ENCODE measurements at places on chromosomes 7 and 10.

DNA sequence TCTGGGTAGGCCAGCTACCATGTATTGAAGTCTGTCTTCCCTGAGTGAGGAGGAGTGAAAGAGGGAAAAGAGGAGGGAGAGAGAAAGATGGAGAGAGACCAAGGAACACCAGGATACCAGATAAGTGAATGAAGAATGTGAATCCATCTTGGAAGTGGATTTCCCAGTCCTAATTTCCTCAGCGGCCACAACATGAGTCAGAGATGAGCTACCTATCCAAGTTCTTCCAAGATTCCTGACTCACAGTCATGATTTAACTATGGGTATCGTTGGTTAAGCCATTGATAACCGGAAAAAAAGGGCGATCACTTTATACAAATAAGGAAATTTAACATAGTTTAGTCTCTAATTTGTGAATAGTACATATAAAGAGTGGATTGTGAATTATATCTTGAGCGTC, 561.8 kb downstream of the ATRNL1 start:
- no peak for DNase-seq

DNA sequence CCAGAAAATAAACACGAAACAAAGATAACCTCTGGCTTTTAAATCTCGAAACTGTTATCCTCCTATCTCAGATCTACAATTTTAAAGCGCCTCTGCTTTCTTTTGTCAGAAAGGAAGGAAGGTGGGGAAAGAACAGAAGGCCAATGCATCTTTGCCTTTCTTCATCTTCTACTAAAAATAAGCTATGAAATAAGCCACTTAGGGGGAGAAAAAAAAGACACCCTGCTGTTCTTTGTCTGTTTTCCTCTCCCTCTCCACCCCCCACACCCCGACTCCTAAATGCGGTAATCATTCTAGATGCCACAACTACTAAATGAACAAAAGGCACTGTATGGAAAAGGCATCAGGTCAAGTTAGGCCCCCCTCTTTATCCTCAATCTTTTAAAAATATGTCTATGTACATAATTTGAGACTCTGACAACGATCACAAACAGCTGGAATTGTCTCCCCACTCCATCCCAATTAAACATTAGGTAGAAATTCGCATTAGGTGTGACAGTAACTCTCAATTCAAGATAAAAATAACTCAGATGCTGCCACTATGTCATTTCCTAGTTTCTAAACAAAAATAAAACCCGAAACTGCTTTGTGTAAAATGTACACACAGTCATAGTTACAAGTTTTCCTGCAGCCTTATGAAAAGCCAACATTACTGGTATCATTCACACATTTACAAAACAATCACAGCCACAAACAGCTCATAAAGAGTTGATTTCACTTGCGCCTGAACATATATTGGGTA, 2.4 kb downstream of the UBE2H start:
- DNase-seq: peak; percentile 73

- peak; percentile 92 for DNase-seq
Measured at GRCh38 chr10:96130326-96130995, 364 bp downstream of the ZNF518A start.

- DNase-seq: no peak
Measured at GRCh38 chr7:43735802-43736603, 6.7 kb upstream of the COA1 start.

DNA sequence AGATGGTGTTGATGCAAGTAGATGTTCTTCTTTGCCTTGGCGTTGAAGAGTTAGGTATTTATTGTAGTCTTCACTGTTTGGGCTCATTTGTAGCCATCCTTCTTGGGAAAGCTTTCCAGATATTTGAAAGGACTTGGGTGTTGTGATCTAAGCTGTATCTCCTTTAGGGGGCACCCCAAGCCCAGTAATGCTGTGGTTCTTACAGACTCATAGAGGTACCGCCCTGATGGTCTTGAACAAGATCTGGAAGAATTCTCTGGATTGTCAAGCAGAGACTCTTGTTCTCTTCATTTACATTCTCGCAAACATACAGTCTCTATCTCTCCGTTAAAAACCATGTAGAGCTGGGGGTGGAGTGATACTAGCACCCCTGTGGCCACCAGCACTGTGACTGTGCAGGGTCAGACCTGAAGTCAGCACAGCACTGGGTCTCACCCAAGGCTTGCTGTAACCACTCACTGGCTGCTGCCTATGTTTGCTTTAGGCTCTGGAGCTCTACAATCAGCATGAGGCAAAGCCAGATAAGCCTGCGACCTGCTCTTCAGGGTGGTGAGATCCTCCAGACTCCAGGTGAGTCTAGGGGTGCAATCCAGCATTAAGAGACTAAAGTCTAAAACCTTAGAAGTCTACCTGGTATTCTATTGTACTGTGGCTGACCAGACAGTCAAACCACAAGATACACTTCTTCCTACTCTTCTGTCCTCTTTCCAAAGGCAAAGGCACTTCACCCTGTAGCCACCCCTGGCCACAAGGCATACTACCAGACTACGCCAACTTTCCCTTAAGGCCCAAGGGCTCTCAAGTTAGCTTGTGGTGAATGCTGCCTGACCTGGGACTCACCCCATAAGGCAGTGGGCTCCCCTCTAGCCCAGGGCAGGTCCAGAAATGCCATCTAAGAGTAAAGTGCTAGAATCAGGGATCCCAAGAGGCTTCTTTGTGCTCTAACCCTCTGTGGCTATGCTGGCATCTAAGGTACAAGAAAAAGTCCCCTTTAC, 209.7 kb upstream of the TMEM196 start:
- DNase-seq: peak; percentile 72

DNA sequence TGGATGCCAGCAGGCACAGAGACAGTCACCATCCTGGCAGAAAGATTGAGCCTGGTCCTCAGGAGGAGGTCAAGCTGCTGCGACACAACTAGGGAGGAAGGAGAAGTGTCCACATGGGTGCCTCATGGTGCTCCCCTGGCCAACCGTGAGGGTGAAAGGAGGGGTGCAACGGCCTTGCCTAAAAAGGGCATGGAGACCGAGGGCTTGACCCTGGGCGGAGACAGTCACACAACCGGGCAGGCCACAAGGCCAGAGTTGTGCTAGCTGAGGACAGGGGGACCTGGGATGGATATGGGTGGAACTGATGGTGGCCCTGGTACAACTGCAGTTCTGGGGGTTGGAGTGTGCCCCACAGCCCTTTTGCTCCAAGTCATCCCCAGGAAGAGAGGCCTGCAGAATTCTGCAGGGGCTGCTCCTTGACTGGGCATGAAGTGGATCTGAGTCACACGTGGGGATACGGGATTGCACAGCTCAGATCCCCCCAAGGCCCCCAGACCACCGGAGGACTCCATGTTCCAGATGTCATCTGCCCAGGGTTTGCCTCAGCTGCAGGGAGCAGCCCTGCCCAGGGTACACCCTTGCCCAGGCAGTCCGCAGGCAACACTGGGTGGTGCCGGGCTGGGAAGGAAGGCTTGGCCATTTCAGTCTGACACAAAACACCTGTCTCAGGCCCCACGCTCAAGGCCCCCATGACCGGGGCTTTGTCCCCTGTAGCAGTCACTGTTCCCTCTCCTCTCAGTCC, 602.3 kb upstream of the MGMT start:
- DNase-seq: no peak

DNA sequence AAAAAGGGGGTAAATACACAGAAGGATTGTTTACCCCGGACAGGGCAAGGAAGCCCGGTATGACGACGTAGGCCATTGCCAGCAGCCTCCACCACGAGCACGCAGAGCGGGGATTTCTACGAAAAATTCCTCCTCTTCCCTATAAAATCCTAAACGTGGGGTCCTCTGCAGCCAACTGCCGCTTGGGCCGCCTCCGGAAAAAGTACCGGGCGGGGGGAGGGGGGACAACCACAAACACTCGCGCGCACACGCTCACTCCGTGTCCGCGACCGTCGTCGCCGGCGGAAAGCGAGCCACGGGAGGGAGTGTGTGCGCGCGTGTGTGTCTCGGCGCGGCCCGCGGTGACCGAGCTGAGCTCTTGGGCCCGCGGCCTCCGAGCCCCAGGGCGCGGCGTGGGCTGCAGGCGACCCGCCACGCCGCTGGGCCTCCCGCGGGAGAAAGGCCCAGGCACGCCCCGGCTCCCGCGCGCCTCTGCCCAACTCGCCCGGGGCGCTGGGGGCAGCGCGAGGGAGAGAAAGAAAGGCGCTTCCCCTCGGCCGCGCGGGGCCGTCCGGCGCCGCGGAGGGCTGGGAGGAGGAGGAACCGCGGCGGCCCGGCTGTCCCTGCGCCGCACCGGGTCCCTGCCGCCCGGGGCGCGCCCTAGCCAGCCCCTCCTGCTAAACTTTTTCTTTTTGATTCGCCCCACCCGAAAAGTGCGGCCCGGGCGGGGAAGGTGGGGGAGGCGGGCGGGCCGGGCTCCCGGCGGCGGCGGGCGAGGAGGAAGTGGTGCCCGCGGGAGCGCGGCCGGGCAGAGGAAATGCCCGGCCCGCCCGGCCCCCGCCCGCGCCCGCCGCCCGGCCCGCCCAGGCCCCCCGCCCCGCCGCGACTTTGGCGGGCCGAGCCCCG, 1.5 kb downstream of the CTBP2 start:
- DNase-seq: peak; percentile 14

- DNase-seq: no peak
Measured at GRCh38 chr7:5349437-5350173, 66.9 kb downstream of the SLC29A4 start.

DNA sequence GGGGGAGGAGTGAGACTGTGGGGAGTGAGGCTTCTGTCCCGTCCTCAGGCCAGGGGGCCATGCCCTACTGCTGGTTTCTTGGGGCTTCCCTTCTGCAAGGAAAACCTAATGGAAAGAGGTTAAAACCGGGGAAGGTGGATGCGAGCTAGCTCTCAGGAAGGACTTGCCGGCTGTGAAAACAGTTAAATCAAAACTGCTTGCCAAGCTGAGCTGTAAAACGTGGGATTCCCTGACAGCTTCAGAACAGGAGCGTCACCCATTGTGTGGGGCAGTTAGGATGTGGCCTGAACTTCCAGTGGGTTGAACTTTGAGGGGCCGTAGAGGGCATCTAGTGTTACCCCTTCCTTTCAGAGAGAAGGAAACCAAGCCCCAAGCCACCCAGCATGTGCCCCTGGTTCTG, 13.1 kb downstream of the TSPAN15 start:
- DNase-seq: no peak

DNA sequence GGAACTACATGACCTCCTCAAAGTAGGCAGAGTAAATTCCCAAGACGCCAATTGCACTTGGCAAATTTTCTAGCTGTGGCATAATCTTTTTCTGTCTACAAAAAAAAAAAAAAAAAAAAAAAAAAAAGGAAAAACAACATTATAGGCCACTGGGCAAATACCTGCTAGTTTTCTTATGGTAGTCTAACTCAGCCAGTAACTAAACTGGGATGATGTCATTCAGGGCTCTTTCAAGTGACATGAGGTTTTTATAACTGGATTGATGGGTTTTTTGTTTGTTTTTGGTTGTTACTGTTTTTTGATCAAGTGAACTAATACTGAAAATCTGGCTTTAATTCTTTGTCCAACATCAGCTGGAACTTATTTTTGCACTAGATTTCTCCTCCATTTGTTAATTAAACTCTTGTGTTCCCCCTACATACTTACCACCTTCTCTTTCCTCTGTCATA, 7.4 kb upstream of the VIM start:
- DNase-seq: no peak

- no peak for DNase-seq
Measured at GRCh38 chr7:155701972-155702544, 57.6 kb downstream of the RBM33 start.

- no peak for DNase-seq
Measured at GRCh38 chr7:76049295-76049694, 1.4 kb downstream of the MDH2 start.

DNA sequence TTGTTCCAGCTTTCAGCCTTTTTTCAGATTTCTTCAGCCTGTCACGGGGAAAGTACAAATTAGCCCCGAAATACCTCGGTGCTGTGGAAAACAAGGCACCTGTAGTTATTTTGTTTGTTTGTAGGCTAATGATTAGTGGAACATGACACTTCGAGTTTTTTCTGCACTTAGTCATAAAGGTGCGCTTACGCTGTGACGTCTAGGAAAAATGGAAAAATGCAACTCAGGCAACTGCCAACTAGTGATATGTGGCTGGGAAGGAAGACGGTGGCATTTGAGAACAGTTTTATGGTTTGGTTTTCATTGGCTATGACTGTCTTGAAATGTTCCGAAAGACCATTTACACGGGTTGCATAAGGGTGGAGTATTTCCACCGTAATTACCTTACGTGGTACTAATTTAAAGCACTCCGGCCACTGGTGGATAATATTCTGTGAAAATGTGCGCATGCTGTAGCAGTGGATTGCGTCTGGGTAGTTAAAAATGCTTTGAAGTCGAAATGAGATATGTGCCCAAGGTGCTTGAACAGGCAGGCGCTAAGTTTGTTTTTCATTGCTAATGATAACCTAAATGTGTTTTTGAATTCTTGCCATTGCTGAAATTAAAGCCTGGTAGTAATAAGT, 94.5 kb upstream of the CELF2 start:
- DNase-seq: no peak

DNA sequence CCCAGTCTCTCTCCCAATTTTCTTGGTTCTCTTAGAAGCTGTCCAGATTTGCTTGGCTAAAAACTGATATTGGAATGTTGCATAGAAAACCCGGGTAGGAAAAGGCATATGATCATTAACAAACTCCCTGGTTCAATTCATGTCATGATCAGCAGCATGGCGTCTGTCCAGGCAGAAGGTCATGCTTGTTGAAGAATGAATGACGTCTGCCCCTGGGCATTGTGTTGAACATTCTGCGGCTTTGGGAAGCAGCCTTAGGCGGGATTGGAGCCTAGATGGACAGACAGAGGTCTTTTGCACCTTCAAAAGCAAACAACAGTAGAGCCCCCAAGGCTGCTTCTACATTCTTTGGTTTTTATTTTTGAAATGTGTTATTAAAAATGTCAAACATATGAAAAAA, 7.7 kb upstream of the MINDY3 start:
- no peak for DNase-seq

GRCh38 chr10:75911426-75911825, 480.0 kb downstream of the LRMDA start:
- DNase-seq: no peak

DNA sequence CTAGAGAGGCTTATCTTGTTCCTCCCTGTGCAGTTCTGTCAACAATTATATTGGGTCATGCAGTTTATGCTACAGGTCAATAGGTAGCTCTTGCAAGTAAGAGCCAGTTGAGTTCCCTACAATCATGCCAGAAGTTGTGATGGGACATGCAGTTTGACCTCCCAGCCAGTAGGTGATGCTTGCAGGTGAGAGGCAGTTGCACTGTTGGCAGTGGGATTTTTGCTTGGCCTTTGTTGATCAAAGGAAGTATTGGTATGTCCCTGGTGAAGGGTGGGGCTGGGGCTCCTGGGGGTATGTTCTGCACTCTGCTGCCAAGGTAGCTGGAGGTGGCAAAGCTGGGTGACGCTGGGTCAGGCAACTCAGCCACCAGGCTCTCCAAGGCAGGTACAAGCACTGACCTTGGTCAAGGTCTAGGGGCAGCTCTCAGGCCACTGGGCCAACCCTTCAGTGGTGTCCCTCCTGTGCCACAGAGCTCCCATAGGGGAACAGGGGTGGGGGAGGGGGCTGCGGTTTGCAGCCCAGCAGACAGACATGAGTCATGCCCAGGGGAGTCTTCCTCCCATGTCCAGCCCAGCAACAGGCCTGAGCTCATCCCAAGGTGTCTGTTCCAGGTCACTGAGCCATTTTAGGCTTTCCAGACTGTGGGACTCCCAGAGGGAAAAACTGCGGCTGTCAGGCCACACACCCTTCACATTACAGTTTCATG, 43.3 kb downstream of the MEOX2 start:
- DNase-seq: no peak

- DNase-seq: peak; percentile 99
Measured at GRCh38 chr7:4973728-4974198, 14.8 kb upstream of the MMD2 start.

All from NAMALWA (cell line).